ENCODE measurements at places on chromosomes 2 and 18. TPM values are rescaled to one million over a fixed set of nuclear protein-coding genes. Genes with fewer than 3 reads are reported as not detected.

GRCh38 chr2:68559692-68560091 lies 83.7 kb upstream of the PROKR1 start:
- DNase-seq, result no peak

DNA sequence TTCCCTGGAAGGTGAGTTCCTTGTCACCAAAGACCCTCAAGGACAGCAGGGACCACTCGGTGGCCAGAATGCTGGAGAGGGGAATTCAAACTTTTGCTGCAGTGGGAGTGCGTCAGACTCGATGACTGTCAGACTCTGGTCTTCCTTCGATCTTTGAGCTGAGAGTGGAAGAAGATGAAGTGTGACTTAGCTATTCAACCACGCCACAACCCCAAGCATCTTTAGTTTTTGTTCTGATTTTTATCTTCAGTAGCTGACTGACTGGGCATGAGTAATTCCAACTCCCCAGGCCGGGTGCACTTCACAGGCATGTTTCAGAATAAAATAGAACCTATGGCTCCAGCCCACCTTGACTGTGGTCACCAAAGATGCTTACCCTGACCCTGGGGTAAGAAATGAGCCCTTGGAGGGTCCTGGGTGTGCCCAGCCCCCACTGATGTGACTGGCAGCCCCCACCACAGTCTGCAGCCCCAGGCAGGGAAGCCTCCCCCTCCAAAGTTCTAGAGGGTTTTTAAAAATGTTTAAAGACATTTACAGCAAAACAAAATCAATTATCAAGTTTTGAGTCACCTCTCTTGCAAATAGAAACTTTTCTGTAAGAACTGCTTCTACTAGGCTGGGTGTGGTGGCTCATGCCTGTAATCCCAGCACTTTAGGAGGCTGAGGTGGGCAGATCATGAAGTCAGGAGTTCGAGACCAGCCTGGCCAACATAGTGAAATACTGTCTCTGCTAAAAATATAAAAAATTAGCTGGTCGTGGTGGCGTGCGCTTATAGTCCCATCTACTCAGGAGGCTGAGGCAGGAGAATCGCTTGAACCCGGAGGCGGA lies 24.9 kb upstream of the YWHAQ start:
- no peak for DNase-seq

The HOXD12 gene
- not detected for total RNA-seq

DNA sequence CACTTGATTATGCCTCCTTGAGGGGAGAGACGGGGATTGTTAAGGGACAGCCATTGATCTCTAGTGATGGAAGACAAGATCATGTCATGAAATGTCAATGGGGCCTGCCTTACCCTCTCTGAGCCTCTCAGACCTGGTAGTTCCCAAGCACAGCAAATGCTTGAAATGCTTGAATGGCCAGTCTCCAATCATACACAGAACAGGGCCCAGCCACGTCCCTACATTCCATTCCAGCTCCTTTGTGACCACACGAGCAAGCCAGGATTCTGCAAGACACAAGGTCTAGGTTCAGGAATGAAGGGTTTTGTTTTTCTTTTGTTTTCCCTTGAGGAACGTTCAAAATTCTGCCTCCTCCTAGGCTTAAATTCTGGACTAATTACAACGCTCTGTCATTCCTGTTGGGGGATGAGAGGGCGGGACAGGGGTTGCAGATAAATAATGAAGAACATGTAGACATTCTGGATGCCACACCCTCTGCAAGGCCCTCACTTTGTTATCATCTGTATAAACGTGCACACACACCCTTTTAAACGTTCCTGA lies 98.1 kb upstream of the YPEL5 start:
- DNase-seq, result no peak

The LDLRAD4 gene
- total RNA-seq, result 27.5 TPM

DNA sequence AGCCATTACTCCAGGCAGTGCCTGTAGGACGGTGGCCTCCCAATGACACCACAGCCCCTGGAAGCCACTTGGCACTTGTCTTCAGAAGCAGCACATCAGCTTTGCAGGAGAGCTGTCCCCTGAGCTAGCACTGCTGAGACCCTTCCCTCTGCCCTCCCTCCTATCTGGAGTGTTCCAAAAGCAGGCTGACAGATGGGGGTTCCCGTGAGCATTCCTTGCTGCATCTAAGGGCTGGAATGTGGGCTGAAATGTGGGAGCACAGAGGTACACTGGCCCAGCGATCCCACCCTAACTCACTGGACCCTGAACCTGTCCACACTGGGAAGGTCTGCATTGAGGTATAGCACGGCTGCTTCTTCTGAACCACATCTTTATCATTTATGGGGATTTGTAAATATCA lies 230.1 kb downstream of the ANAPC1 start:
- no peak for DNase-seq

DNA sequence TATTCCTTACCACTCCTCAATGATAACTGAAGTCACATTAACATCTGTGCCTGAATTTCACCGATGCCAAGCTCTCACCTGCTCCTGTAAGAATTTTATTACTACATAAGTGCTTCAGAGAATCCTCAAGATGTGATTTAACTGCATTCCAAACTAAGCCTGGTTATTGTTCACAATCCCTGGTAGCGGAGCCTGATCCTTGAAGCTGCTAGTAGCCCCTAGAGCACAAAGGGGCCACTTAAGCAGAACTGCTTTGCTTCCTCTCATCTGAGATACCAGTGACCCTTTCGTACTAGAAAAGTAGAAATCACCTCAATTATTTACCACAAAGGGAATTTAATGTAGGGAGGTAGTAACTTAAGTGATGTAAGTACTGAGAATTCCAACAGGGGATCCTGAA lies 529.6 kb downstream of the CPS1 start:
- DNase-seq, result no peak

DNA sequence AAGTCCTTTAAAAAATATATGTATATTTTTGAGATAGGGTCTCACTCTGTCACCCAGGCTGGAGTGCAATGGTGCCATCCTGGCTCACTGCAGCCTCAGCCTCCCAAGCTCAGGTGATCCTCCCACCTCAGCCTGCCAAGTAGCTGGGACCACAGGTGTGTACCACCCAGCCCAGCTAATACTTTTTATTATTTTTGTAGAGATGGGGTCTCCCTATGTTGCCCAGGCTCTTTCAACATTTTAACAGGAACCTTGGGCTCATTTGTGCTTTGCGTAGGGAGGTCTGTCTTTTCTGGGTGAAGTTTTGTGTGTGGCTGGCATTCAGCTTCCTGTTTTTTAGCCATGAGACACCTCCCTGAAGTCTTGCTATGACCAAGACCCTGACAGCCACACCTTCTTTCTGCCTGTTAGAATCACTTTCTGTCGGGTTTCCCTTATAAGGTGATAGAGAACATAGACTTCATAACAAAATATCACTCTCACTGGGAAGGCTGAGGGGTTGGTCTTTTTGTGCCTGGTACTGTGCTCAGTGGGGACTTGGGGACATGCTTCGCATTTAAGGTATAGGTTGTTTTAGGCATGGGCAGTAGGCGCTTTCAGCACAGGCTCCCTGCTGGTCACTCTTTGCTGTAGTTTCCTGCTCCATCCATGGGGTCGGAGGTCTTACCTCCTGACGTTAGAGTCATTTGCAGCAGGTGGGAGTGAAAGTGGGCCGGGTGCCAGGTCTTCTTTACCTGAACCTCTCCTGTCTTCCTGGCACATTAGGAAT lies 3.4 kb downstream of the RAB31 start:
- DNase-seq, result no peak

DNA sequence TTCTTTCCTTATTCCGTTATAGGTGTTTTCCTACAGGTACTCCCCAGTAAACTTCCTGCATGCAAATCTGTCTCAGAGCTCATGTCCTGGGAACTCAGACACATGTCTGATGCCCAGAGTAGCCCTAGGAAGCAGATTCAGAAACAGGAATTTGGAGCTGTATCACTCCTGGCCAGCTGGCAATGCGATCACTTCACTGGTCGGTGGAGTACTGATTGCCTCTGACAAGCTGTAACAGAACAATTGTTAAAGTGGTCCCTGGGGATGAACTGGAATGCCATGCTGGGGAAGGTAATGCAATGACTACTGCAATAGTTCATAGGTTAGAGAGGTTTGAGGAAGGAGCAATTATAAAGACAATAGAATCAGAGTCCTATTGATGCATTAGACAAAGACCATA lies 131.6 kb upstream of the DOCK10 start:
- DNase-seq, result no peak

GRCh38 chr2:85707304-85707703 lies 13.1 kb downstream of the GNLY start:
- DNase-seq, result peak; percentile 43

DNA sequence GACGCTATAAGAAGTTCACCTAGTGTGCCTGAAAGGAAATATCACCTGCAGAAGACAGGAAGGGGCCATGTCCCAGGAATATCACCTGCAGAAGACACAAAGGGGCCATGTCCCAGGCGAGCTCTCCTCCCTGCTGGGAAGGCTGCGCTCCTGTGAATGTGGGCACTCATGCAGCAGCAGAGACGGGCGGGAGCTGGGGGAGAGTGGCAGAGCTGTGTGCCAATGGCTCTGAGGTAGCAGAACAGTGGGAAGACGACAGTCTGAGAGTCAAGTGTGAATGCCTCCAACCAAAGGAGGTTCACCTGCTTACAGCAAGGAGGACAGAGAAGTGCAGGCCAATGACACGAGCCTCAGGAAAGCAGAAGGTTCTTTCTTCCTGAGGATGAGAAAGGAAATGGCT lies 117.9 kb upstream of the SALL3 start:
- no peak for DNase-seq

- peak; percentile 61 for DNase-seq
These were observed 332 bp upstream of the PDCD1 start for GRCh38 chr2:241859017-241859435.

DNA sequence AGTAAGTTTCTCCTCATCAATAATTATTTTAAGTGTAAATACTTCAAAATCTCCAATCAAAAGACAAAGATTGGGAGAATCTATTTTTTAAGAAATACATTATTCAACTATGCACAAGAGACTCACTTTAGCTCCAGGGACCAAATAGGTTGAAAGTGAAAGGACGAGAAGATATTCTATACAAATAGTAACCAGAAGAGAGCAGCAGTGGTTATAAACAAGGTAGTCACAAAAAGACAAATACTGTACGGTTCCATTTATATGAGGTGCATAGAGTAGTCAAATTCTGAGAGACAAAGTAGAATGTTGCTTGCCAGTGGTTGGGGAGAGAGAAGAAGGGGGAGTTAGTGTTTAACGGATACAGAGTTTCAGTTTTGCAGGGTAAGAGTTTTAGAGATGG lies 69.8 kb downstream of the POU3F3 start:
- DNase-seq, result no peak

The CCDC93 gene
- 22.9 TPM for total RNA-seq

The DSC1 gene
- 0.93 TPM for total RNA-seq

DNA sequence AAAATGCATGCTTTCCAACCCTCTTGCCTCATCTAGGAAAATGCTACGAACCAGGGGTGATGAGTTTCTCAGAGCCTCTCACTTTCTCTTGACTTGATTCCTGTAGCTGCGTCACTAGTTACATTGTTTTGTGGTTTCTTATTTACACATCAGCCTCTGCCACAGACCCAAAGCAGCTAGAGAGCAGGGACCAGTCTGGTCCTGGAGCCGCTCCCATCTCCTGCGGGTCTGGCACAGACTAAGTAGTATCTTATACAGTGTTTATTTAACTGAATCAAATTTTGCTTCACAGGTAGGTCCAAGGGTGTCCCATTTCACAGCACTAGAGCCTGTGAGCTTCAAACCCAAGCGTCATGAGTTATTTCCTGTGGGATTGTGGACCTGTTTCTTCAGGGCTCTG lies 310.5 kb downstream of the MYCN start:
- DNase-seq, result no peak

DNA sequence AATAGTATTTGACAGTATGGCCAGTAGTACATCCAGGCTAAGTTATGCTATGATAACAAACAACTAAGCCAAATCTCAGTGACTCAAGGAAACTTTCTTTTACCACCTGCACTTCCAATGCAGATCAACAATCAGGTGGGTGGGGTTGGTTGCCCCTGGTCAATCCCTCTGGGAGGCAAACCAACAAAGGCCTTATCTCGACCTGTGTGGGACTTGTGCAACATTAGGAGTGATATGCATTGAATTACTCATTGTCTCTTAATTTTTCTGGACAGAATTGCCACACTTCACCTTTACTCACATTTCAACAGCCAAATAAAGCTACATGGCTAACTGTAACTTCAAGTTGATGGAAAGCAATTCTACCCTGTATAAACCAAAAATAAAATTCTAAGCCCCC lies 1049.3 kb upstream of the CDH2 start:
- DNase-seq, result no peak

GRCh38 chr2:157935378-157935906 lies 59.3 kb upstream of the ACVR1 start:
- no peak for DNase-seq

The UGT1A5 gene
- total RNA-seq, result not detected

DNA sequence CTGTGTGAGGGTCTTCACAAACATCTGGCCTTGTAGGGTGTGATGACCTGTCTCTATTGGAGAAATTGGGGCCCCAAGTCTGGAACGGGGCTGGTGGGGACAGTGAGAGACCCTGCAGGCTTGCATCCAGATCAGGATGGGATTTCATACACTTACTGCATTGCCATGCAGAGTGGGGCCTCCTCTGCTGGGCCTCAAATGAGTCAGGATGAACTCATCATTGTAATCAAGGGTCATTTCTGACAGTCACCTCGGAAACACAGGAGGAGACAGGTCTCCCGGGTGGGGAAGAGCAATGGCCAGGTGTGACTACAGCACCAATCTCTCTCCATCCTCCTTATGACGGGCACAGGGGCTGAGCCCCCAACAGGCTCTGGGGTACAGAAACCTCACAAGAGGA lies 48.1 kb upstream of the GALR1 start:
- DNase-seq, result no peak

DNA sequence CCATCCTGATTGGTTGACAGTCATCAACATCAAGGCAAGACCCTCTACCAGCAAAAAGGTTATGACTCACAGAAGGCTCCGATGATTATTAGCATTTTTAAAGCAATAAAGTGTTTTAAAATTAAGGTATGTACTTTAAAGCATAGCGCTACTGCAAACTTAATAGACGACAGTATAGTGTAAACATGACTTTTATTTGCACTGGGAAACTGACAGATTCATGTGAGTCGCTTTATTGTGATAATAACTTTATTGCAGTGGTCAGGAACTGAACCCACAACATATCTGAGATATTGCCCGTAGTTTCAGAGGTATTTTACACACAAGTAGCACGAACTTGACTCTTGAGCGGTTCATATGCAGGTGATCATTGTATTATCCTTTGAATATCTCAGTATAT lies 249.1 kb downstream of the LTBP1 start:
- no peak for DNase-seq

DNA sequence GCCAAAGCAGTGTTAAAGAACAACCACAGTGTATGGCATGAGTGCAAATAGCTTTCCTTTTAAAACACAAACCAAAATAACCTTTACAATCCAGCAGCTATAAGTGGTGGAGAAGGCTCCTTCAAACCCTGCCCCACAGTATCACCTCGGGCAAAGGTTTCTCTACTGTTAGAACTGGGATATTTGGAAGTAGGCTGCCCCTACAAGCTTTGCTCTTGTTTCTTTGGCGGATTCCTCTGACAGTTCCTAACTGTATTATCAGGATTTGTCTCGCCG lies 214.8 kb downstream of the ZNF521 start:
- no peak for DNase-seq

GRCh38 chr2:170098626-170099312 lies 79.2 kb upstream of the MYO3B start:
- no peak for DNase-seq

The KCNIP3 gene
- total RNA-seq, result not detected

The IDH1 gene
- 18.3 TPM for total RNA-seq

- DNase-seq, result no peak
These were observed 11.5 kb downstream of the GPR55 start for GRCh38 chr2:230913406-230914143.

GRCh38 chr2:158357699-158358098 lies 98.9 kb downstream of the CCDC148 start:
- DNase-seq, result no peak

The NLRC4 gene
- not detected for total RNA-seq

- no peak for DNase-seq
These were observed 24.4 kb upstream of the TMEM182 start for GRCh38 chr2:102737431-102737830.

Data from activated naive CD8-positive, alpha-beta T cell treated with anti-CD3 and anti-CD28 coated beads for 36 hours (primary cell).